ENCODE measurements at places on chromosomes 4 and X.
A peak's percentile ranks its signal among the peaks of the same experiment; 100 is the strongest.

DNA sequence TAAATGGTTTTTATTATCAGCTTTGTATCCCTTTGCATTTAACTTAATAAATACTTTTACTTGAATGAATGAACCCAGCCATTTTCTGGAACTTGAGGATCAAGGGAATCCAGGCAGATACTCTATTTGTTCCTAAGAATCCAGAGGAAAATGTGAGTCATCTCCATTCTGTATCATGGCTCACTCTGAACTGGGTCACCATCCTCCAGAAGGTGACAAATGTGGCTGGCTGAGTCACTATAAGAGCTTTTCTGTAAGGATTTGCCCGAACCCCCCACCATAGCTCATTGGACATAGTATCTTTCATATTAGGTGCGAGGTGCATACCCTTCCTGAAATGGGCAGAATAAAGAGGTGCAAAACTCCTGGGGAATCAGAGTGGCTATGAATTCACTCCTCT, 25.8 kb downstream of the RTL9 start:
- DNase-seq: no peak

DNA sequence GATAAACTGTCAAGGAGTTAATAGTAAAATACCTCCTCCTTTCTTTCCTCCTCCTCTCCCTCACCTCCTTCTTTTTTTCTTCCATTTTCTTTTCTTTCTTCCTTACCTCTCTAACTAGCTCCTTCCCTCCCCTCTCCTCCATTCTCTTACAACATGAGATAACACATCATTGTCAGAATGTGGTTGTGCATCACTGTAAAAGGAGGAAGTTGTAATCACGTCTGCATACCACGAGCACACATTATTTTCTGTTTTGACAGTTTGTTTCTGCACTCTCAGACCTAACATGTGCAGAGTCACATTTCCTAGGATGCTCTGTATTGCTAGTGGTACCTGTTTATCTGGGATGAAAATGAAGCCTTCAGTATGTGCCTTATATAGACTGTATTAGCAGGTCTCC, 9.1 kb downstream of the SLIT2 start:
- DNase-seq: no peak

- DNase-seq: no peak
These were observed 313.0 kb downstream of the DCTD start for GRCh38 chr4:182604161-182604622.

DNA sequence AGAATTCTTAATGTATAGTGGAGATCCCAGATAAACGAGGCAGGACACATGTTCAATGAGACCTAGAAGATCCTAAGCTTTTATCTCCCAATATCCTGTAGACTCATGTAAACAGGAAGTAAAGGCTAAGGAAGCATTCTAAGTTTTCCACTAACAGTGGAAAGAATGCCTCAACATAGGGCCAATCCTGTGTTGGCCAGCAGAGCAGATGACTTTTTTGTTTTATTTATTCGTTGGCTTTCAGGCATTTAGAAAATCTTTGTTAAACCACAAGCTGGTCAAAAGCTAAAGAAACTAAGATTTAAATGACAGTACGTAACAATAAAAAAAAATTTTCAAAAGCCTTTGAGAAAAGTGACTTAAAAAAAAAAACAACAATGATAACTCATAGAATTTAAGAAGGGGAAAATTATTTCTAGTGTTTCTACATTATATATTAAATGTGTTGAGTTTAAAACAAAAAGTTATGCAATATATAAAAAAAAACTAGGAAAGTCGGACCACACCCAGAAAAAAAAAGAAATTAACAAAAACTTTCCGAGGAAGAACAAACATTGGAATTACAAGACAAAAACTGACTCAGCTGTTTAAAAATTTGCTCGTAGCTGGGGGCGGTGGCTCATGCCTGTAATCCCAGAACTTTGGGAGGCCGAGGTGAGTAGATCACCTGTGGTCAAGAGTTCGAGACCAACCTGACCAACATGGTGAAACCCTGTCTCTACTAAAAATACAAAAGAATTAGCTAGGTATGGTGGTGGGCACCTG, 759.3 kb downstream of the FSTL5 start:
- no peak for DNase-seq

DNA sequence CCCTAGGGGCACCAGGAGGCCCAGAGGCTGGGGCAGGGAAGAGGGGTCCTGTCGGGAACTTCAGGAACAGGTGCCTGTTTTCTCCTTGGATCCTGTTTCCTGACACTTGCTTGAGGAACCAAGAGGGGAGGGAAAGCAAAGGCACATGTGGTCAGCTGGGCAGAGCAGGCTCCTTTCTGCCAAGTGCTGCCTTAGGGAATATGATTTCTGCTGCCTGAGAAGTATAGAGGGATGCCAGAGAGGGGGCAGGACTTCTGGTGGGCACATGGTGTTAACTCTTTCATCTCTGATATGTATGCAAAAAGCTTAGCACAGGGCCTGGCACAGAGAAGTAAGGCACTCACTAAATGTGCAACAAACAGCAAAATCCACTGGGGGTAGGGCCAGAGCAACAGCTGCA, 51.2 kb upstream of the PJA1 start:
- no peak for DNase-seq

GRCh38 chr4:99219479-99219878, 433 bp upstream of the ADH6 start:
- DNase-seq: no peak

DNA sequence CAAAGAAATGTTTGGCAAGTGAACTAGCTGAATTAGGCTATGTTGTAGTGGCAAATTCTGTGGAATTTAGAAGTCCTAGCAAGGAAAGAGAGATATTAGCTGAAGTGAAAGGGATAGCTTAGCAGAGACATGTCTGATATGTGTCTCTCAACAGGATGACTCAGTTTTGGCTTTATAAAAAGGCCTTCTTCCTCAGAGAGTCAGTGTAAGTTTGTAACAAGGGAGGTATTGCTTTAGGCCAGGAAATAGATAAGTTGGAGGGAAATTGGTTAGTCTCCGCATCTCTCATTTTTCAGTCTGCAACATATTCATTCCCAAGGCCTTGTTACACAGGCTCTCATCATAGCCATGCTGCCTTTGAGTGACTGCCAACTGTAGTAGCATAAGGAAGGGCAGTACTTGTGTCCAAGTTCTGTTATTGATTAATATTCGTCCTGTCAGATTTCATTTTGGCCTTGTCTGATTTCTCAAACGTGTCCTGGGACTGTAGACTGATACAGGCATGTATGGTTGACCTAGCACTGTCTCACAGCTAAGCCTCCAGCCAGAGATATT, 4.0 kb downstream of the TMEM164 start:
- no peak for DNase-seq

DNA sequence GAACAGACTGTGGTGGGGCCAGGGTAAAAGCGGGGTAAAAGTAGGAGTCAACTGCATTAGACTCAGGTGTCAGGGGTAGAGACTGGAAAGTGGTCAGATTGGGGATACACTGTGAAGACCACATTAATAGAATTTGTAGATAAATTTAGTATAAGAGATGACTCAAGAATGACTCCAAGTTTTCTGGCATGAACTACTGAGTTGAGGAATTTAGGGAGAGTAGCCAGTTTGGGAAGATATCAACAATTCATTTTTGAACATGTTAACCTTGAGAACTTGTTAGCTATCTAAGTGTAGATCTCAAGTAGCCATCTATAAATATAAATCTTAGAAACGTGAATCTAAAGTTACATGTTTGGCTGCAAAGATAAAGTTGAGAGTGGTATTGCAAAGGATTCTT, 206.9 kb upstream of the HCCS start:
- DNase-seq: no peak

GRCh38 chr4:164659765-164660164, 94.2 kb upstream of the SMIM31 start:
- DNase-seq: no peak

GRCh38 chr4:184824776-184825084, 1.0 kb downstream of the ACSL1 start:
- DNase-seq: no peak

DNA sequence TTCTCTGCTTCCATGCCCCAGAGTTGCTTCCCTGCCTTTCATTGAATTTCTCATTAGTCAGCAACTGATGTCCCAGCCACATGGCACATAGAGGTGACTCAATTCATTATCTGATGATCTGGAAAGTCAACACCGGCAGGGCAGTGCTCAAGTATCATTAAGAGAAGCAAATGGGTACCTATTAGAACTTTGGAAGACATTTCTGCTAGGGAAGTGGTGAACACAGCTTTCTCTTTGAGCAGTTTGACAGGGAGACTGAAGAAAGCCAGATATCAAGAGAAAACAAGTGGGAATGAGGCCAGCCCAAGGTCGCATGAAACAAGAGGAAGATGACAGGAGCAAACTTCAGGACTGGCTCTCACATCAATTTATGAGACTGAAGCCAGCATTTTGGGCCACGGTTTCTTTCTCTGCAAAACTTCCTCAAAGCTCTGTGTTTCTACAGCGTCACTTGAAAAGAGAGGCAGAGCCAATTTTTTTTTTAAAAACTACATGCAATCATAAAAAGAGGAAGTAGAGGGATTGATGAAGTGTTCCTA, 108.3 kb upstream of the RPS6KA3 start:
- DNase-seq: no peak

DNA sequence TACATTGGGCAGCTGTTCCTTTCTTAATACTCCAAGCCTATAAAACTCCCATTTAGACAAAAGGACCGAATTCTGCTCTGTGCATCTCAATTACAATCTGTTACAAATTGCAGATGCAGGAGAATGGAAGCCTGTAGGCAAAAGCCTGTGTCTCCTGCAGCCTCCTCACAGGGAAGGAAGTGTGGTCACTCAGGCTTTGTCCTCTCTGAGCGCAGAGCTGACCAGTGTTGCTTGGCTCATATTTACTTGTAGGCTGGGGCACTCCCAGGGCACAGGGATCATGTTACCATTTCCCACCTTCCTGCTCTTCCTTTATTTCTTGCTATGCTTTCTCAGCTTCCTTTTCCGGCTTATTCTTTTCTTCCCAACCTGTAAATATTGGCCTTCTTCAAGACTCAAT, 15.7 kb downstream of the SUPT20HL2 start:
- DNase-seq: peak; percentile 13

- DNase-seq: no peak
These were observed 12.6 kb downstream of the NEIL3 start for GRCh38 chr4:177322266-177322665.

GRCh38 chrX:72306851-72307645, 1.3 kb upstream of the CITED1 start:
- peak; percentile 80 for DNase-seq

DNA sequence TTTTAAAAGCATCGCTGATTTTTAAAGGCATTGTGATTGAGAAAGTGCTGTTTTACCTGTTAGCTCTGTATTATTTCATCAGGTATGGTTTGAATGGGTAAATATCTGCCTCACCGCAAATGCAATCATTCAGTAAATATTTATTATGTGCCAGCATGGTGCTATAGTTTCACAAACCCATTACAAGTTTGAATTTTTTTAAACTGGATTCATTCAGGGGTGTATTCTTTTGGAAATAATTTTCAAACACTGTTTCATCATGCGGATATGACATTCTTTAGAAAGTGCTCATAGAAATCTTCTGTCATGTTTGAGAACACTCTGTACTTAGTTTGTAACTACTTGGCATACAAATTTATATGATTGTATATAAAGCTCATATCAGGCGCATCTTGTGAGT, 37.2 kb downstream of the LIMCH1 start:
- no peak for DNase-seq

DNA sequence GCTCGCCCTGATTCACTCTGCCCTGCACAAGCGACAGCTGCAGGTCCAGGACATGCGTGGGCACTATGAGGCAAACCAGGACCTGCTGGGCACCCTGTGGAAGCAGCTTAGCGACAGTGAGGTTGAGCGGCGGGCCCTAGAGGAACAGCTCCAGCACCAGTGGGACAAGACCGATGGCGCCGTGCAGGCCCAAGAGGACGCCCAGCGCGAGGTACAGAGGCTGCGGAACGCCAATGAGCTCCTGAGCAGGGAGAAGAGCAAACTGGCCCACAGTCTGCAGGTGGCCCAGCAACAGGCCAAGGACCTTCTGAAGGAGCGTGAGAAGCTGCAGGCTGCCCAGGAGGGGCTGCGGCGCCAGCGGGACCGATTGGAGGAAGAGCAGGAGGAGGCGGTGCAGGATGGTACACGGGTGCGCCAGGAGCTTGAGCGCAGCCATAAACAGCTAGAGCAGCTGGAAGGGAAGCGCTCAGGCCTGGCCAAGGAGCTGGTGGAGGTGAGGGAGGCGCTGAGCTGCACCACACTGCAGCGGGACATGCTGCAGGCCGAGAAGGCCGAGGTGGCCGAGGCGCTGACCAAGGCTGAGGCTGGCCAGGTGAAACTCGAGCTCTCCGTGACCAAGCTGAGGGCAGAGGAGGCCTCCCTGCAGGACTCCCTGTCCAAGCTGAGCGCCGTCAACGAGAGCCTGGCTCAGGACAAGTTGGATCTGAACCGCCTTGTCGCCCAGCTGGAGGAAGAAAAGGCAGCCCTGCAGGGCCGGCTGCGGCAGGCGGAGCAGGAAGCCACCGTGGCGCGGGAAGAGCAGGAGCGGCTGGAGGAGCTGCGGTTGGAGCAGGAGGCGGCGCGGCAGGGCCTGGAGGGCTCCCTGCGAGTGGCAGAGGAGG, 12.8 kb downstream of the SMIM10L2A start:
- no peak for DNase-seq

DNA sequence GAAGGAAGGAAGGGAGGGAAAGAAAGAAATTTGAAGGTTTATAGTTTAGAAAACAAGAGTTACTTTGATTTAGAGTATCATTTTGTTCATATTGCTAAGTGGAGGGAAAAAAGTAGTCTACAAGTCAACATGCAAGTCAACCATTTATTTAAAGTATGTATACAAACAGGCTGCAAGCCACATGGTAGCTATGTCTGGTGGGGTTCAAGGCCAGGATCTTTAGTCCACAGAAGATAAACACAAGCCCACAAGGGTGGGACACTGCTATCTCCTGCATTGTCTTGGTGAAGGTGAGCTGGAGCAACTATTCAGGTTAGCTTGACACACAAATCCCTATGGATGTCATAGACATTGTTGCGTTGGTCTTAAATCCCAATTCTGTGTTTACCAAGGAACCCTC, 71.4 kb downstream of the ABCG2 start:
- no peak for DNase-seq

GRCh38 chr4:138256608-138257007, 14.5 kb upstream of the SLC7A11 start:
- no peak for DNase-seq

- peak; percentile 88 for DNase-seq
These were observed 791 bp downstream of the GUCY1B1 start for GRCh38 chr4:155759372-155760252.

- no peak for DNase-seq
These were observed 326.4 kb downstream of the PPP3CA start for GRCh38 chr4:101020956-101021355.

DNA sequence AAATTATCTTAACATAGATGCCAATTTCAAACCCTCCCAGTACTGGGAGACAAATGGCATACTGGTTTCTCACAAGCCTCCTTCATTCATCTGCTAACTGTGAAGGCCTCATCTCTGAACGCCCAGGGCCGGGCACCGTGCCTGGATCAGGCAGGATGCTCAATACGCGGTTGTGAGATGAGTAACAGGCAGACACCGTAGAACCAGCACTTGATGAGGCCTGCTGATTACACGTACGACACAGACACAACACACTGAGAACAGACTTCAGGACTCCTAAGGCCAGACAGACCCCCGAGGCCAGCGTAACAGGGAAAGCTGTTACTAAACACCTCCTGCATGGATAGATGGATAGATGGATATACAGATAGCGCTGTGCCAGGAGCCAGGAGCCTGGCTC, 154.6 kb downstream of the AFAP1 start:
- no peak for DNase-seq

Data from right kidney (tissue), 9 donors.